HL-60 (cell line): ENCODE measurements at places on chromosomes 7 and 10.

DNA sequence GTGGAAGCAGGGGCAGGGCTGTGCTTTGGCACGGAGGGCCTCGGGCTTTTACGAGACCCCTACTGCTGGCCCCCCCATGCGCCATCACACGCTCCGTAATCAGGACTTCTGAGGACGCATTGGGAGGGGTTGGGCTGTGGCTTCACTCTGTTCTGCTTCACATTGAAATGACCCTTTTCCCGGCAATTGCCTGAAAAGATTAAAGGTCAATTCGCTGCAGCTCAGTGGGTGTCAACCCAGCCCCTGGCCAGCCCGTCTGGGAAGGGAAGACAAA is 41.7 kb upstream of the UBE3C start:
- DNase-seq, result no peak

DNA sequence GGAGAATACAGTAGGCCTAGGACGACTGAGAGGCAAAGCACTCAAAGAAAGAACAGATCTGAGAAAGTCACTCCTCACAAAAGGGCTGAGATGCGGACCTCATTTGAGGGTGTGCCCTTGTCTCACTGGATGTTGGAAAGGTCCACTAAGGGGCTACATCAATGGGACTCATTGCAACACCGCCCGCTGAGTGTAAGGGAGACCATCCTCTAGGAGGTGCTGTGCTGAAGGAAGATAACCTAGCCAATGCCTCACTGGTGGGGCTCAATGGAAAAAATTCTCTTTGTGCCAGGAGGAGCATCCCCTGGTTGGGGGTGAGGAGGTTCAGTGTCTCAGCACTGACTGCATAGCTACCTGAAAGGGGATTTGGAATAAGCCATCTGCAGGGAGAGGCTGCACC is 758.7 kb upstream of the CELF2 start:
- DNase-seq, result no peak

DNA sequence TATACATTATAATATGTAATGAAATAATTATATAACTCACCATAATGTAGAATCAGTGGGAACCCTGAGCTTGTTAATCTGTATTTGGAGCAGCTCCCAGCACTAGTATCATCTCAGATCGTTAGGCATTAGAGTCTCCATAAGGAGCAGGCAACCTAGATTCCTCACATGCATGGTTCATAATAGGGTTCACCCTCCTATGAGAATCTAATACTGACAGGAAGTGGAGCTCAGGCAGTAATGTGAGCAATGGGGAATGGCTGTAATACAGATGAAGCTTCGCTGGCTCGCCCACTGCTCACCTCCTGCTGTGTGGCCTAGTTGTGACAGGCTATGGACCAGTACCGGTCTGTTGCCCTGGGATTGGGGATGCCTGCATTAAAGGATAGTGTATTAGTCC is 49.5 kb downstream of the RSBN1L start:
- DNase-seq, result no peak

DNA sequence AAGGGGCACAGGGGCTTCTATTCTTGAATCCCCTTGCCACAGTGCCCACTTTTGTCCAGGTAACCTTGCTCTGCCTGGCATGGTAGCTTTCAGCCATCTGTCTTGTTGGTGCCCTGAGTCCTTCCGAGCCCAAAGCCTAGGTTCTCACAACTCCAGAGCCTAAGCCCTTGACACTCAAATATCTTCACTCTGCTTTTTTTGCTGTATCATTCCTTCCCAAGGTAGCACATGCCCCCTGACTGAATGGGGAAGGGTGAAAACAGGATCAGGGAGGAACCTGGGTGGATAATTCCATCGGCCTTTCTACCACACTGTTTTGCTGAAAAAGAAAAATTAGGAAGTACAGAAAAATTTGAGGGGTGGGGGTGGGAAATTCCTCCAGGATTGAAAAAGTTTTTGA is 37.6 kb downstream of the LDB3 start:
- DNase-seq, result no peak

- DNase-seq, result no peak
Observed at GRCh38 chr7:89458114-89458513, 662.6 kb upstream of the TEX47 start.

DNA sequence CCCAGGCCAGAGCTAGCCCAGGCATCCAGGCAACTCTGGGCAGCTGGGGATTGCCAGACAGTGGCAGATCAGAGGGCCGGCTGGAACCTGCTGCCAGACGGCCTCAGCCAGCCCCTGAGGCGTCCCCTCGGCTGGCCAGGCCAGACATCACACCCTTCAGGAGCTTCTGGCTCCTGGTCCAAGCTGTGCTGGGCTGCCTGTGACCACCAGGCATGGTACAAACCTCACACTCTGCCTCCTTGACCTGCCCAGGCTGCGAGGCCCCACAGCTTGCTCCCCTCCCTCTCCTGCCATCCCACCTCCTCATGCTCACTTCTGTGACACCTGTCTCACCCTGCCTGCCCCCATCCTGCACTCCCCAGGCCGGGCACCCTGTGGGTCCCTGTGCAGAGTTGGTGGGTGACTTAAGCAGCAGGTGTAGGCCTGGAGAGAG is 5.7 kb downstream of the DEPP1 start:
- DNase-seq, result no peak

- DNase-seq, result no peak
Observed at GRCh38 chr10:94093286-94093905, 99.7 kb downstream of the PLCE1 start.

DNA sequence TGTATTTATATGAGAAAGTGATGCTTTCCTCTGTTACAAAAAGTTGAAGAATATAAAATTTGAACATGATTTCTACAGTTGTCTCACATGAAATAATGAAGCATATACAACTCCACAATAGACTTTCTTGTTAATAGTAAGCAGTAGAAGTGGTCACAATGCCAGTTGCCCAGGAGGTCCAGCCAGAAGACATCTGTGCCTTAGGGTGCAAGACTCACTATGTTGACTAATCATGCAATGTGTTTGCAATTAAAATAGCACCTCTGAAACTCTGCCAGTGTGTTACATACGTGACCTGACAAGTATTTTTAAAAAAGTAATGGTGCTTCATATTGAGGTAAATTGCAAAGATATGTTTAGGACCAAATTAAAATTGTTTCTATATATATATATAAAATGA is 547.2 kb downstream of the ETV1 start:
- no peak for DNase-seq

DNA sequence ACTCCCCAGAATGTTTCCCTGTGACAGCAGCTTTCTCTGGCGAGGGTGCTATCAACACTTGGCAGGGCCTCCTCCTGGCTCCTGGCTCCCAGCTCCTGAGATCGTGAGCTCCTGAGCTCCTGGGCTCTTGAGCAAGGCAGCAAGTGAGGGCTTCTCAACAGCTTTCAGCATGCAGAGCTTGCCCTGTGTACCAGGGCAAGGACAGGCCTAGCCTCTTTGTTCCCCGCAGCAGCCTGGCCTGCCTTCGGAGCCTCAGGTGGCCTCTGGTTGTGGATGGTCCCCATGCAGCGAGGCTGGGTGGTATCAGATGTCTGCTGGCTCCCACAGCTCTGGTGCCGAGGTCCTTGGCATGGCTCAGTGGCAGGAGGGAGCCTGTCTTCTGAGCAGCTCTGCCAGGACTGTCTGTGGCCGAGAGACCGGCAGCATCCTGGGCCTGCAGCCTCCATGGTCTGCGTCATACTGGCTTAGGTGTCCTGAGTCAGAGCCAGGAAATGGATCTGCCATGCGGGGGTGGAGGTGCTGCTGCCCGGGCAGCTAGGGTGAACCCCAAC is 44.2 kb downstream of the ZMIZ1 start:
- DNase-seq, result no peak

DNA sequence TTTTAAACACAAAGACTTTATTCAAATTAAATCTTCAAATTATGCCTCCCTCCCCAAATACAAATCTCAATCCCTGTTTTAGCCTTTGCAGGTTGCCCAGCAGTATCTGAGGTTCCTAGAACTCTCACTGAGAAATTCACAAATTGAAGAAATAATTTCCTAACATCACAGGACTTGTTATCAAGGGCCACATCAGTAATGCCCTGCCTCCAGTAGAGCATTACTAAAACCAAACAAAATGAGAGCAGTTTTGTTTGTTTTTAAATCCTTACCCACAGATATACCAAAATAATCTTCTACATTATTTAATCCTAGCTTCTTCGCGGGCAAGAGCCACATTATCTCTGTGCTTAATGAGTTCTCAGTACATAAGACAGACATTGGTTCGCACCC is 152.2 kb downstream of the SGMS1 start:
- DNase-seq, result no peak

- no peak for DNase-seq
Observed at GRCh38 chr10:1284076-1284475, 227.9 kb downstream of the WDR37 start.
